Activated effector memory CD4-positive, alpha-beta T cell treated with anti-CD3 and anti-CD28 coated beads, Interleukin-2, amount 50 U/mL, for 16 hours (primary cell): ENCODE measurements at places on chromosomes 4 and X.

GRCh38 chr4:54872261-54872660 is 214.5 kb downstream of the KIT start:
- DNase-seq = no peak

DNA sequence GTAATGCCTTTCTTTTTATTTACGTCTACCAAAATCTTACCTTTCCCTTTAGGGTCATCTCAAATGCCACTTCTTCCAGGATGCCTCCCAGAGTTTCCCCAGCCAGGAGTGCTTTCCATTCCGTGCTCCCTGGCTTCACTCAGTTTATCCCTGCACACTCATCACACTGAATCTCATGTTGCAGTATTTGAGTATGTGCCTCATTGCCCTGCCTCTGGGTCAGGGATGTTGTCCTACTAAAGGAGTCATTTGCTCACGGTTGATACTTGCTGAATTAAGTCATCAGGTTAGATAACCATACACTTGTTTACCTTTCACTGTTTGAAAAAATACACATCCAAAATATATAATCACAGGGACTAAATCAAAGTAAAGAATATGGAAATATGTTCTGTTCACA is 356.2 kb upstream of the GATB start:
- DNase-seq = no peak

- DNase-seq = no peak
Observed at GRCh38 chrX:50372966-50373365, 97.7 kb downstream of the DGKK start.

DNA sequence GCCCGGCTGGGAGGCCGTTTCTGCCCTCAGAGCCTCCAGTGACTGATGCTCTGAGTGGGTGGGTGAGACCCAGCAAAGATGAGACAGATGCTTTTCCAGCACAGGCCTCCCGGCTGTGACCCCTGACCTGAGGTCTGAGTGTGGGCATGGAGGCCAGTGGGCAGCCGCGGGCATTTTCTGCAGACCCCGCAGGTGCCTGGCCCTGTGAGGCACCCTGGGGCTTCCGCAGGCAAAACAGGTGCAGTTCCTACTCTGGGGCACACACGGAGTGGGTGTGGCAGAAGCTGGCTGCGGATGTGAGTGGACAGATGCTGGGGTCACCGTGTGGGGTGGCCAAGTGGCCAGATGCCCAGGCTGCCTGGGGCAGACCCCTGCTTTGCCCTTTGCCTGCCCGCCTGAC is 14.8 kb downstream of the HTRA3 start:
- DNase-seq = no peak

DNA sequence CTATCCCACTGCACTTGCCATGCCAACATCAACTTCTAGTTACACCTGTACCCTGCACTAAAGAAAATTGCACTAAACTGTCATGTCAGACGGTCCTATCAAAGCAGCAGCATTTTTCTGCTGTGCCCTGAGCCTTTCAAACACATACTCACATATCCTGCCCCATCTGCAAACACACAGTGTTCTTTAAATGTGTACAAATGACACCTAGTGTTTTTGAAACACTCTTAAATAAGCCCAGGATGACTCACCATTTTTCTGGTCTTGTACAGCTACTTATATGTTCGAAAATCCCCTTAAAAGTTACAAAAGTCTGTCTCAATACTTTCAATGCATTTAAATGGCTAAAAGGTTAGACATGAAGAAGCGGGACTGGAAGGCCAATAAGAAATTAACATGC is 346.7 kb upstream of the PPARGC1A start:
- no peak for DNase-seq
